ENCODE measurements at places on chromosomes 4 and X. TPM values are rescaled to one million over a fixed set of nuclear protein-coding genes. Genes with fewer than 3 reads are reported as not detected.

FAM184B gene
- polyA plus RNA-seq: 0.04 TPM

ANXA10 gene
- polyA plus RNA-seq: 0.27 TPM

ASB12 gene
- not detected for polyA plus RNA-seq

GRCh38 chr4:73848183-73848777 lies 4.8 kb upstream of the PF4V1 start:
- DNase-seq: no peak

- DNase-seq: no peak
These were observed 10.6 kb downstream of the NDP start for GRCh38 chrX:43962636-43963035.

DNA sequence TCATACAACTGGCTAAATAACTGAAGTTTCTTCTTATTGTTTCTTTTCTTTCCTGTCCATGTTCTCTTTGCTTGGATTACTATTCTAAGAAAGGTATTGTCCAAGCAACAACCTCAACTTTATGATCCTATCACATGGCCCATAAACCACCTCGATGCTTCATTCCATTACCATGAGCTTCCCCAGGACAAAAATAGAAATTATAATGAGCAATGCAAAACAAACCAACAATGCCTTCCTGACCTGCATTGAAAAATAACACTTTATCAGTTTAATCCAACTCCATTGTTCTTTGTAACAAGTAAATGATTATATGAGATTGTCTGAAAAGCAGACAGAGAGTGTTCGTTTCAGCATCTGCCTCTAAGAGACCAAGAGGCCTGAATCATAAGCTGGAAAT lies 148.8 kb downstream of the HS6ST2 start:
- DNase-seq: no peak

- no peak for DNase-seq
These were observed 89.8 kb downstream of the FAM193A start for GRCh38 chr4:2626231-2626630.

DNA sequence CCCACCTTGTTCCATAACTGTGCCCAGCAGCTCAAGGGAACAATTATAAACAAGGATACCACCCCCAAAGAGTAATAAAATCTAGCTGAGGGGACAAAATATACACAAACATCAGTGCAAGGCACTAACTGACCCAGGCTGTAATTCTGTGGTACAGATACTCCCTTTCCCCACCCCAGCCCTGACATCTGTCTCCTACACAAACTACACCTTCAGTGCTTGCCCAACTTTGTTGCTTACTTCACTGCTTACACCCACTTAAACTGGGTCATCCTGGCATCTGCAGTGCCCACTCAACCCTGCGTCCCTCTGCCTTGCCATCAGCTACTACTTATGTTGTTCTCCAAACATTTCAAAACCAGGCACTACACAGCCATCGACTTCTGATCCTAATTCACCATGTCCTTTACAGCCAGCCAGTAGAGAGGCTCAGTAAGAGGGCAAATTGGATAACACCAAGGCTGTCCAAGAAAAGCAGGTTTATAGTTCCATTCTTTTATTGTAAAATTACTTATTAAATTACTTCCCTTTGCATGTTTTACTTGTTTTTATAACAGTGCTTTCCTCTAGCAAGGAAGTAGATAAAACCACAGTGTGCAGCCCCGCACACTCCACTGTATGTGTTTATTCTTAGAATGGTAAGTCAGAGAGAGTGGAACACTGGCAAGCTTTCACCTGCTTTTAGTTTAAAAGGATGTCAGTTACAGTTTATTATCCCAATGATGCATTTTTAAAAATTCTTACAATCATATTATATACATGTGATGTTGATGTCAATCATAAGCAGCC lies 149.6 kb downstream of the INPP4B start:
- peak; percentile 15 for DNase-seq

DNA sequence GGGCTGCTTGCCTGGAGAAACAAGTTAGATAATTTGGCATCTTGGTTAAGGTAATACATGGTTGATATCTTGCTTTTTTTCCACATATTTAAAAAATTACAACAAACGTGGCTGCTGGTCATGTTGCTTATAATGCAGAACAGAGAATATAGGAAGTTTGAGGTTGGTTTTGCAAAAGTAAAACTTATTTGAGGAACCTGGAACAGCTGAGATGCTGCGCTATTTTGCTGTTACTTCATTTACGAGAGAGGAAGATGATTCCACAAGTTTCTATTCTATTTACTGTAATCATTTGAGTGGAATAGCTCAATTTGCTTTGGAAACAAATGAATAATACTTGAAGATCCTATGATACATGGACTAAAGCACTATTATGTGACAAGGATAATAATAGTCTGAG lies 118.9 kb downstream of the TMA16 start:
- DNase-seq: no peak

GRCh38 chr4:139189972-139190371 lies 13.0 kb upstream of the ELF2 start:
- no peak for DNase-seq

DNA sequence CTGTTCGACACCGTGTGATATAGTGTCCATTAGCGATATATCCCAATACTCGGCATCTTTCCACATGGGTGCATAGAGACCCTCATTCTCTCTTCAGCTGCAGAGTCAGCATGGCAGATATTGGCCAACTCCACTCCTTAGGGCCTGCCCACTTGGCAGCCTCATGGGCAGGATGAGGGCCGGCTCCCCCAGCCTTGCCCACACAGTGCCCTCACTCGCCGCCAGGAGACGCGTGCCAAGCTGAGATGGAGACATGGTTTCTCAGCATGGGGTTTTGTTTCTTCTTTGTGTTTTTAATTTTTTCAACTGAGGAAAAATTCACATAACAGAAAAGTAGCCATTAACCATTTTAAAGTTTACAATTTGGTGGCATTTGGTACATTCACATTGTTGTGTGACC lies 5.3 kb upstream of the PLXNA3 start:
- no peak for DNase-seq

DNA sequence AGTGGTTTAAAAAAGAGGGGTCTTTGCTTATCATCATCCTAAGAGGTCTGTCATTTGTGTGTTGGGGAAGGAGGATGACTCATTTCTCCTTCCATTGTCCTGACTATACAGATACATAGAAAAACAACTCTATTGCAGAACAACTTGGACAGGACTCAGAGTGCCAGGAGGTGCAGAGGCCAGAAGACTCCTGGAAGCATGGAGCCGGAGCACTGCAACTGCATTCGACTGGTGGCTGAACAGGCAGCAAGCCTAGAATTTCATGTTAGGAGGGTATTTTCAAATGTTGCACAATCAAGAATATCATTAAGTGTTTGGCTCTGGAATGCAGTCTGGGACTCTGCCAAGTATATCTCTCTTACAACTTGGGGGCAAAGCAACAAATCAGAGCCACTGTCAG lies 35.0 kb upstream of the MAML3 start:
- peak; percentile 66 for DNase-seq

- DNase-seq: no peak
These were observed 37.9 kb upstream of the FGFBP2 start for GRCh38 chr4:16000708-16001483.

- DNase-seq: peak; percentile 62
These were observed 264.8 kb upstream of the IGFBP7 start for GRCh38 chr4:57374866-57375595.

- no peak for DNase-seq
These were observed 420 bp downstream of the TSC22D3 start for GRCh38 chrX:107775000-107775733.

- peak; percentile 64 for DNase-seq
These were observed 232.0 kb upstream of the KLF8 start for GRCh38 chrX:56000174-56000573.

DNA sequence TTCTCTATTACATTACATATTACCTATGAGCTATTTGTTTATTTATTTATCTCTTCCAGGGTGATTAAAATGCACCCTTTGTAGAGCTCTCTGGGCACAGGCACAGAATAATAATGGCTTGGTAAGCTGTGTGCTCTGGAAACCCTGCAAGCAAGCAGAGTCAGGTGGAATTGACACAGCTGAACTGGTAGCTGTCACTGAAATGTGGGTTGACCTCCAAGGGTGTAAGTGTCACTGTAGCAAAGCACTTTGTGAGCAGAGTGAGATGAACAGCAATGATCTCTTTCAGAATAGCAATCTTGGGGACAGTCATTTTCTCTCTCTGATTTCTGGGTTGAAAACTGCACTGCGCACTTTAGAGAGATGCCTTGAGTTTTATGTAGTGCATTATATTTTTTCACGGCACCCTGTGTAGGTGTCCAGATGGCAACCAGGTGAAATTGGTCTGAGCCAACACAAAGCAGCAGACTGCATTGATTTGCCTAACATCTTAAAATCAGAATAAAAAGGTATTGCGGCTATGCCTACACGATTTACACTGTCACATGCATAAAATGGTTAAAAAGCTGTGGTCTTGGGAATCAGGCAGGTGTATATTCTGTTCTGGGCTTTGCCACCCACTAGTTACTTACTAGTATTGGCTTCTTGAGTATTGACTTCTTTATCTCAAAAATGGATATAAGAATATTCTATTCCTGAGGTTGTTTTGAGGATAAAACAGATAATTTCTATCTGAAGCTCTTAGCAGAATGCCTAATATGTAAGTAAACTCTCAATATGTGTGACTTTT lies 450.3 kb downstream of the RAPGEF2 start:
- no peak for DNase-seq

DNA sequence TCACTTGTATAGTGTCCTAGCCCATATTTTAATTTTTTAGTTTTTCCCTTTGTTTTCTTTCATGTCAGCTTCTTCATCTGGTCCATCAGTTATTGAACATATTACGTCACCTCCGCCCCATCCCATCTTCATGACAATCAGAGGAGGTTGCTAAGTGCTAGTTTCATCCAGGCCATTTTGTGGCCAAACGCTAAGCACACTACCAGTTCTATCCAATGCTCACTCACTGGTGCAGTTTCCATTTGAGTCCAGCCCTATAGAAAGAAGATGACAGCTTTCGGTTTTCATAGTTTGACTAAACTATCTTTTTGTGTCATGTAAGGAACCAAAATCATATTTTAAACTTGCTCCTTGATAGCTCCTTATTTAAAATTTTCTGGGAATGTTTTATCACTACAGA lies 304.2 kb downstream of the TENM3 start:
- no peak for DNase-seq

DNA sequence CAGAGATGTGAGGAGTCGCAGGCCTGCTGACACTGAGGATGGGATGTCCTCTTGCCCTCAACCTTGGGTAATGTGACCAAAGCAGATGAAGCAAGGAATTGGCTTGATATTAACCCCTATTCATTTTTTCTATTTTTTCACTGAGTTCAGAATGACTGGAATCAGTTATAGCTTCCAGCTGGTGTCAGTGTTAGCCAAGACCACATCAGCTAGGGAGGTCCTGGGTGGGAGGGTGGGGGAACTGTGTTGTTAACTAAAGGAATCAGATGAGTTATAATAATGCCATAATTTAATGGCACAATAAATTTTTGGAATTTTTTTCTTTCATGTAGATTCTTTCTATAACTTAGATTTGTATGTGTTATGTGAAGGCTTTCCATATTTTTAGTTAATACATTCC lies 91.9 kb downstream of the EGF start:
- no peak for DNase-seq

All from GM23248 (cell line).